A549 treated with dexamethasone at 1 μM for 4 hours (cell line): ENCODE measurements at places on chromosomes 5 and 9. TPM values are rescaled to one million over a fixed set of nuclear protein-coding genes. Genes with fewer than 3 reads are reported as not detected.

Gene PCDHGA12
- total RNA-seq, result not detected in 5 replicates

Gene PCDHGA11
- 0.02 to 0.03 TPM in 2 of 5 replicates, not detected in the others for total RNA-seq

Gene HSPA9
- 303 to 366 TPM (median 343 TPM) in 5 replicates for total RNA-seq

Gene POU4F3
- total RNA-seq, result 0.05 to 0.20 TPM (median 0.13 TPM) in 5 replicates

Gene IER5L
- 18.9 to 37.6 TPM (median 36.3 TPM) in 5 replicates for total RNA-seq

Gene FRRS1L
- total RNA-seq, result 0.06 to 0.26 TPM (median 0.22 TPM) in 5 replicates

Gene PCDHA9
- total RNA-seq, result 0.01 TPM in 1 of 5 replicates, not detected in the others

Gene FAM163B
- not detected in 5 replicates for total RNA-seq

Gene GABRA6
- total RNA-seq, result not detected in 5 replicates

Gene STPG3
- not detected in 5 replicates for total RNA-seq

Gene GHR
- 0.04 to 0.07 TPM (median 0.06 TPM) in 5 replicates for total RNA-seq

Gene DNM1
- 62.4 to 106 TPM (median 95.8 TPM) in 5 replicates for total RNA-seq

Gene UNC13B
- 9.2 to 13.5 TPM (median 12.8 TPM) in 5 replicates for total RNA-seq

Gene MEIKIN
- not detected in 5 replicates for total RNA-seq

Gene ANKRD34B
- total RNA-seq, result 0.05 to 0.14 TPM (median 0.09 TPM) in 5 replicates
